Thyroid gland (tissue), 4 donors: ENCODE measurements at places on chromosomes 7 and 10. TPM values are rescaled to one million over a fixed set of nuclear protein-coding genes. Genes with fewer than 3 reads are reported as not detected.

DNA sequence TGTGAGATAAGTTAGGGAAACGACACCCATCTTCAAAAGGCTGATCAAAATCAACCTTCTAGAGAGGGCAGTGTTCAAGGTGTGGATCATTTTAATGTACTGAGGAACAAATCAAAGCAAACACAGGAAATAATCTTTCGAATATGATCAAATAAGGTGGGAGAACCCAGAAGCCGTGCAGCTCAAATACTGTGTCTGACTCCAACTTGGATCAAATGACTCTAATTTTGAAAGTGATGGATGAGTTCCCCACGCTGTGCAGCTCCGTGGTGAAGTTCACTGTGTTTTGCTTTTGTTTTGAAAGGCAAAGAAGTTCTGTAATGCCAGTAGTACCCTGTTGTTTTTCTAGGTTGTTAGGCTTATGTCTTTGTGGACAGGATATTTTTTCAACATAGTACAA, 250.9 kb downstream of the SFMBT2 start:
- no peak for DNase-seq
- H3K4me3 ChIP-seq: no peak overlapping the region
- no peaks in the 10 kb centered on the region for H3K27me3 ChIP-seq
- H3K27ac ChIP-seq: no peak overlapping the region
- H3K4me1 ChIP-seq: peaks cover 8% of the 10 kb centered on the region

- H3K4me1 ChIP-seq: no peaks in the 10 kb centered on the region
- no peaks in the 10 kb centered on the region for H3K27me3 ChIP-seq
- no peak overlapping the region for H3K27ac ChIP-seq
Measured at GRCh38 chr7:16430133-16430532, 8.8 kb upstream of the CRPPA start.

GRCh38 chr7:47198159-47198558, 383.8 kb downstream of the TNS3 start:
- no peak overlapping the region for H3K27ac ChIP-seq
- no peak for DNase-seq
- peaks cover 15% of the 10 kb centered on the region for H3K4me1 ChIP-seq
- no peaks in the 10 kb centered on the region for H3K36me3 ChIP-seq
- no peak overlapping the region for H3K4me3 ChIP-seq
- H3K27me3 ChIP-seq: no peaks in the 10 kb centered on the region

The GDF10 gene
- 9.6 TPM for total RNA-seq

- H3K36me3 ChIP-seq: no peaks in the 10 kb centered on the region
- H3K4me1 ChIP-seq: no peaks in the 10 kb centered on the region
- no peak for DNase-seq
- H3K27me3 ChIP-seq: no peaks in the 10 kb centered on the region
- no peak overlapping the region for H3K4me3 ChIP-seq
Measured at GRCh38 chr7:144676492-144676891, 159.4 kb downstream of the TPK1 start.

The MAT1A gene
- total RNA-seq: 0.22 TPM

DNA sequence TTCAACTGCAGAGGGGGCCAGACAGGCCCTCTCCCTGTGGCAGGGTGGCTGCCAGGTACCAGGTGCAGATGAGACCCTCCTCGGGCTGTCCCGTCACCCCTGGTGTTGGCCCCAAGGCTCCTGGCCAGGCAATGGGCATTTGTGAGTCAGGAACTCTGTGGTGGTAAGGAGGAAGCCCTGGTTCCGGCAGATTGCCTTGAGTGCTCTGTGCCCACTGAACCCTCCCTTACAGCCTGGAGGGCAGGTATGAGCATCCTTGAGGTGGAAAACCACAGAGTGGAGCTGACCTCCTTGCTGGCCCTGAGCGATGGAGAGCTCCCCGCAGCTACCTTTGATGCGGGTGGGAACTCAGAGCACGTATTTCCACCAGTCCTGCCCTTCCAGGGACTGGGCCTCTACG, 2.0 kb downstream of the PAOX start:
- no peak overlapping the region for H3K4me3 ChIP-seq
- H3K27me3 ChIP-seq: no peaks in the 10 kb centered on the region
- H3K4me1 ChIP-seq: peaks cover 10% of the 10 kb centered on the region
- no peak overlapping the region for H3K27ac ChIP-seq

DNA sequence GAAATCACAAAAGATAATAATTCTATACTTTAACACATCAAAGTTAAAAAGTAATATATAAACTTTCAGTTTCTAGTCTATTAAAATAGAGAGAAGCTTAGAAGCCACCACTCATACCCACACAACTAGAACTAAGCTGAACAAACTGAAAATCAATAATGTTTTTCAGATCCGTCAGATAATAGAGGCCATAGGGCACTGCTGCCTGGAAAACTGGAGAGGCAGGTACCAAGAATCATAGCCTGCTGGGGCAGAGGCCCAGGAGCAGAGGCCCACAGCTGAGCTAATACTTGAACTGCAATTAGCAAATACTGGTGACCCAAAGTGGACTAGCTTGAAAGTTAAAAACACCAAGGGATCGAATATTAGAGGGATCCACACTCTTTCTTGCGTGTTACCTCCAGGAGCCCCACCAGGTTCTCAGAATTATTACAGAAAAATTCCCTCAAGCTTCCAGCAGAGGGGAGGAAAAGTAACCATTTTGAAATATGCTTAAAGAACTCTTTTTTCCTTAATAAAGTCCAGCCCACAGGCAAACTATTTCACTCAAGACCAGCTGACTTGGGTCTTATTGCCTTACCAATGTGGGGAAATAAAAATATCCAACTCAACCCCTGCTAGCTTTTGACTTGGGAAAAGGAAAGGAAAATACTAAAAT, 774.1 kb upstream of the IGFBP3 start:
- H3K36me3 ChIP-seq: no peaks in the 10 kb centered on the region
- H3K27me3 ChIP-seq: no peaks in the 10 kb centered on the region
- no peak overlapping the region for H3K27ac ChIP-seq

The ABCB1 gene
- total RNA-seq: 5.9 TPM

DNA sequence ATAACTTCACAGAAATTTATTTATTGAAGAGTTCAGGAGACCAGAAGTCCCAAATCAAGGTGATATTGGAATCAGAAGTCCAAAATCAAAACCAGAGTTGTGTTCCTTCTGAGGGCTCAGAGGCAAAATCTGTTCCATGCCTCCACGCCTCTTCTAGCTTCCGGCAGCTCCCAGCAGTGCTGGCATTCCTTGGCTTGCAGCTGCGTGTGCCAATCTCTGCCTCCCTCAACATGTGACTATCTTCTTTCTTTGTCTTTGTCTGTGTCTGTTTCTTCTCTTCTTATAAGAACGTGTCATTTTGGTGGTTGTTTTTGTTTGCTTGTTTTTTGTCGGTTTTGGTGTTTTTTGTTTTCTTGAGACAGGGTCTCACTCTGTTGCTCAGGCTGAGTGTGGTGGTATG, 116.1 kb downstream of the APBB1IP start:
- H3K36me3 ChIP-seq: no peaks in the 10 kb centered on the region
- H3K27ac ChIP-seq: no peak overlapping the region
- DNase-seq: no peak
- H3K27me3 ChIP-seq: no peaks in the 10 kb centered on the region

DNA sequence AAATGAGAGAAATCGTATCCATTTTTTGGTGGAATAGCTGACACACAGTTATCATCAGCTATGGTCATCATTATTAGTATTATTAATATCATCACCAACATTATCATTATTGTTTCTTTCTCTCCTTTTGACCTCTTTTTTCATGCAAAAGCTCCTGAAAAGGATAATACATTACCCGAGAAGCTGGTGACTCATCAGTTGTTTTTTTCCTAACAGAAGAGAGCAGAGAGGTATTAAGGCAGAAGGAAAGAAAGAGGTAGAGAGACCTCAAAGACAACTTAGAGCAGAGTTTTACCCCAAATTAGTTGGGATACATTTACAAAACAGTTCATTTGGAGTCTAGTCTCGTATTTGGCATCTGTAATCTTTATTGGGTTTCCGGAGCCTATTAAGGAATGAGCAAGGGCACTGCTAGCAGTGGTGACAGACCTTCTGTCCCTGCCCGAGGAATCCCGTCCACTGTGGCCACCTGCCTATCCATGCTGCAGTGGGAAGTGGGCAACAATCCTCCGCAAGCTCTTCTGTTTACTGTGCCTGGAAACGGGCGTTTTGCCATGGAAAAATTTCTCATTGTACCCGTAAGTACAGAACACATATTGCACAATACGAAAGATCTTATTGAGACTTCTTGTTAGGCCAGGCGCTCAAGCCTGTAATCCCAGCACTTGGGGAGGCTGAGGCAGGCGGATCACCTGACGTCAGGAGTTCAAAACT, 170.0 kb upstream of the MKLN1 start:
- H3K27ac ChIP-seq: no peak overlapping the region
- H3K36me3 ChIP-seq: no peaks in the 10 kb centered on the region
- no peaks in the 10 kb centered on the region for H3K4me1 ChIP-seq
- H3K27me3 ChIP-seq: no peaks in the 10 kb centered on the region

DNA sequence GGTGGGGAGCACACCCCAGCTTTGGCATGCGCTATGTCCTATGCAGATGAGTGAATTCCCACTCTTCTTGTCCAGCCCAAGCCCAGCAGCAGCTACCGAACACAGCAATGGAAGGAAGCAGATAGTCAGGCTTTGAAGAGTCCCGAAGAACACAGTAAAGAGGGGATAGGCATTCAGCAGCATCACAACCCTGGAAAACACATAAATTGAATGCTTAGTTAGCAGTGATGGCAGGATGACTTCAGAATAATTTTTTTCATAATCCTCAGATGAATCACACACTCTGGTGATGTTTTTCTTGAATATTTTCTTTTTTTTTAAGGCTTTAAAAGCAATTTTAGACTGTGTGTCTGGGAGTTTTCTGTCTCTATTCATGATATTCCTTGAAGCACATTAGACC, 95.8 kb downstream of the CFAP58 start:
- DNase-seq: no peak
- no peaks in the 10 kb centered on the region for H3K27me3 ChIP-seq
- peaks cover 12% of the 10 kb centered on the region for H3K4me1 ChIP-seq
- no peaks in the 10 kb centered on the region for H3K36me3 ChIP-seq
- H3K27ac ChIP-seq: no peak overlapping the region

The HDAC9 gene
- total RNA-seq: 6.7 TPM
